ENCODE measurements at places on chromosomes 7 and 10. TPM values are rescaled to one million over a fixed set of nuclear protein-coding genes. Genes with fewer than 3 reads are reported as not detected.
A peak's percentile ranks its signal among the peaks of the same experiment; 100 is the strongest.

DNA sequence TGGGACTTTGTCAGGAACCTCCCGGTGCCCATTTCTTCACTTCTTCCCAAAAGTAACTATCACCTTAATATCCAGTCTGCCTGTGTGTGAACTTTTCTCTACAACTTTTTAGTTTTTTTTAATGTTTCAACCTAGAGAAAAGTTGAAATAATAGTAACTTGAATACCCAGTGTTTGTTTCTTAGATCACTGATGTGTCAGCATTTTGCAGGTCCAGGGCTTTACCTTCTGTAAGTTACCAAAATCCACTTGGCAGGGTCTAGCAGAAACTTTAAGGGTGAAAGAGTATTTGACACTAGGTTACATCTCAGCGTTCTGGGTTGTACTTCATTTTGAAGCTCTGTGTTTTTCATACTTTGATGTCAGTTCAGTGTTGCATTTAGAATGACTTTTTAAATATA lies 372.7 kb downstream of the ARL4A start:
- no peak for DNase-seq

DNA sequence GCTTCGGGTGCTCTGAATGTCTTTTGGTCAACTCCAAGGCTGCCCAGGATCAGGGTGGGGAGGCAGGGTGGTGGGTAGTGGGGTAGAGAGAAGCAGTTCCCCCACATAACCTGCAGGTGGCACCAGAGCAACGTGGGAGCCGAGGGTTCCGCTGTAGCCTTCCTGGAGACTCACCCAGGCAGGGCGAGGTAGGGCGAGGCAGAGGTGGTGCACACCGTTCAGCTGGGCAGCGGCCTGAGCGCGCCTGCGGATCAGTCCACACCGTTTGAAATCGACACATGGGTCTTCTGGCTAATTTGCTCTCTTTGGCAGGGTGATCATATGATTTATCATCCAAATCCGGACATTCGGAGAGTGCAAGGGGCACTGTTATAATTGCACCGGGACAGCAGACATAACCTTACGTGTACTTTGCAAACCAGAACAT lies 41.4 kb upstream of the MAP3K8 start:
- DNase-seq: peak; percentile 60

DNA sequence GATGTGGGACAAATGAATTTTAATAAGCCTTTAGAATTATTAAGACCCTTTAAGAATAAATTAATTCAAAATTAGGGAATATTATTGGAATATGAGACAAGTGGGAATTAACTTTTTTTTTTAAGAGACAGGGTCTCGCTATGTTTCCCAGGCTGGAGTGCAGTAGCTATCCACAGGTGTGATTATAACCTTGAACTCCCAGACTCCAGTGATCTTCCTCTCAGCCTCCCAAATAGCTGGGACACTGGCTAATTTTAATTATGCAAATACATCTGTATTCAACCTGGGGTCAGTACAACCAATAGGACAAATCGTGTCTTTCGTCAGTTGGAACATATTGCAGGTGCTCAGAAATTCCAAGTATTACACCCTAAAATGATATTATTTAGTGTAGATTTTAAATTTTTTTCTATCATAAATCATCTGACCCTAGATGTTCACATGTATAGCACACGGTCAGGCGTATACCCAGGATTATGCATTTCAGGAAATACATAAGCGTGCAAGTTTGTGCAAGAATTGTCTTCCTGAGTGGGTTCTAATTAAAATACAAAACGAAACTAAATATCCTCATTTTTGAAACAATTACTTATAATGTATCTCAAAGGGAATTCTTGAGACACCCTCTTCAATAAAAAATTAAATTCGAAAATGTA lies 1.2 kb downstream of the NT5C3A start:
- no peak for DNase-seq

DNA sequence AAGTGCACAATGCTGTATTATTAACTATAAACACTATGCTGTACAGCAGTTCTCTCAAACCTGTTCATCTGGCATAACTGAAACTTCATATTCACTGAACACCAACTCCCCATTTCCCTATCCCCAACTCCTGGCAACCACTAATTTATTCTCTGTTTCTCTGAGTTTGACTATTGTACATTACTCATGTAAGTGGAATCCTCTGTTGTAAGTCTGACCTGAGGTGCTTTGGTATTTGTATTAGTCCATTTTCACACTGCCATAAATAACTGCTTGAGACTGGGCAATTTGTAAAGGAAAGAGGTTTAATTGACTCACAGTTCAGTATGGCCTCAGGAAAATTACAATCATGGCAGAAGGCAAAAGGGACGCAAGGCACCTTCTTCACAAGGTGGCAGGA lies 266.3 kb downstream of the PPP1R3A start:
- no peak for DNase-seq

- DNase-seq: no peak
These were observed 2.9 kb downstream of the KLF6 start for GRCh38 chr10:3782146-3782450.

GRCh38 chr7:81111358-81111757 lies 192.5 kb upstream of the SEMA3C start:
- DNase-seq: no peak

GRCh38 chr10:44398747-44399658 lies 14.1 kb upstream of the CXCL12 start:
- DNase-seq: no peak

- DNase-seq: no peak
These were observed 120.8 kb upstream of the PDLIM1 start for GRCh38 chr10:95411635-95412034.

The PNLIP gene
- polyA plus RNA-seq: not detected

The EIF5AL1 gene
- polyA plus RNA-seq: 1.4 TPM

The AKR1D1 gene
- polyA plus RNA-seq: 0.08 TPM

The SFTPA1 gene
- polyA plus RNA-seq: not detected

Measured in left kidney (tissue), 8 donors.